ENCODE measurements at places on chromosomes 7 and 10.

- DNase-seq, result no peak
Observed at GRCh38 chr7:24880886-24881285, 99.1 kb downstream of the OSBPL3 start.

- DNase-seq, result no peak
Observed at GRCh38 chr7:138449580-138449979, 10.5 kb upstream of the TRIM24 start.

GRCh38 chr7:34155220-34155908 is 250.0 kb downstream of the BMPER start:
- no peak for DNase-seq

GRCh38 chr10:127715782-127716378 is 21.1 kb upstream of the FOXI2 start:
- no peak for DNase-seq

- peak; percentile 36 for DNase-seq
Observed at GRCh38 chr10:100670828-100671479, 74.4 kb upstream of the PAX2 start.

DNA sequence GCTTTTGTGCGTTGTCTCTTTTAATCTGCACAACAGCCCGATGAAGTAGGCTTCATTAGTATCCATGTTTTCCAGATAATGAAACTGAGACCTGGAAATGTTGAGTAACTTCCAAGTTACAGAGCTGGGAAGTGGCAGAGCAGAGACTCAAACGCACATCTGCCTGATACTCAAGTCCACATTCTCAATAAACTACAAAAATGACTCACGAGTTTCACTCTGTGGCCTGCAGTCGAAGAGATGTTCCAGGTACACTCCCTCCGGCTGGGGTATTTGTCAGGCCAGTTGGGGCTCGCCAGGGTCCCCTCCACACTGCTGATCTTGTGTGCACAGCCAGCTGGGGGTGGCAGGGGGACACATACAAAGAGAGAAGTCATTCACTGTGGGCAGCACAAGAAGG is 17.7 kb upstream of the OPALIN start:
- DNase-seq, result no peak

- no peak for DNase-seq
Observed at GRCh38 chr10:84755311-84755710, 426.9 kb downstream of the CCSER2 start.

DNA sequence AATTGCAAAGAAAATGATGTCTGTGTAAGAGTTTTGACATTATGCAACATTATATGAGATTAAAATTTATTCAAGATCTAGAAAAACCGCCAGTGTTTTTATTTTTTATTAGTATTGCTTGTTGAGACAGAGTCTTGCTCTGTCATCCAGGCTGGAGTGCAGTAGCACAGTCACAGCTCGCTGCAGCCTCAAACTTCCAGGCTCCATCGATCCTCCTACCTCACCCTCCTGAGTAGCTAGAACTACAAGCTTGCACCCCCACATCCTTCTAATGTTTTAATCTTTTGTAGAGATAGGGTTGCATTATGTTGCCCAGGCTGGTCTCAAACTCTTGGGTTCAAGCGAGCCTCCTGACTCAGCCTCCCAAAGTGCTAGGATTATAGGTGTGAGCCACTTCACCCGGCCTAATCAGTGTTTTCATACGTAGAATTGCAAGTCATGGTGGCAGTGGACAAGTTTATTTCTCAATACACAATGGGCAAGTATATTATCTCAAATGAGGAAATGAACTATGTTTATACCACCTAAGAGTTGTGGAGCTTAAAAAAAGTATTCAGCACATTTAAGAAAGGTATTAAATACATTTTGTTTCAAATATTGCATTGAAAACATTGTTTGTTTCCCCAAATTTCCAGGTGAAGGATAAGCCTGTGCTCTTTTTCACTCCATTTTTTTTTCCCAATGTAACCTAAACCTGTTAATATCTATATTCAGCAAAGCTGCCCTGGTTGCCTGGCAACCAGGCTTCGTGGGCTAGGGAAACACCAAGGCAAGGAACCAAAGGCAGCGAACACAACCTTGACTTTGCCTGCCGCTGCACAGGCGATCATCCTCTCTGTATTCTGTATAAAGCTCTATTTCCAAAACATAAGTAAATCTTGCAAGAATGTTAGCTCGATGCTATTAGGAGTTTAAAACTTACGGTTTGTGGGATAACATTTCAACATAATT is 163.9 kb downstream of the CACNB2 start:
- no peak for DNase-seq

- no peak for DNase-seq
Observed at GRCh38 chr7:125568799-125569198, 639.2 kb upstream of the POT1 start.

GRCh38 chr7:25187932-25188331 is 40.4 kb downstream of the NPVF start:
- no peak for DNase-seq

DNA sequence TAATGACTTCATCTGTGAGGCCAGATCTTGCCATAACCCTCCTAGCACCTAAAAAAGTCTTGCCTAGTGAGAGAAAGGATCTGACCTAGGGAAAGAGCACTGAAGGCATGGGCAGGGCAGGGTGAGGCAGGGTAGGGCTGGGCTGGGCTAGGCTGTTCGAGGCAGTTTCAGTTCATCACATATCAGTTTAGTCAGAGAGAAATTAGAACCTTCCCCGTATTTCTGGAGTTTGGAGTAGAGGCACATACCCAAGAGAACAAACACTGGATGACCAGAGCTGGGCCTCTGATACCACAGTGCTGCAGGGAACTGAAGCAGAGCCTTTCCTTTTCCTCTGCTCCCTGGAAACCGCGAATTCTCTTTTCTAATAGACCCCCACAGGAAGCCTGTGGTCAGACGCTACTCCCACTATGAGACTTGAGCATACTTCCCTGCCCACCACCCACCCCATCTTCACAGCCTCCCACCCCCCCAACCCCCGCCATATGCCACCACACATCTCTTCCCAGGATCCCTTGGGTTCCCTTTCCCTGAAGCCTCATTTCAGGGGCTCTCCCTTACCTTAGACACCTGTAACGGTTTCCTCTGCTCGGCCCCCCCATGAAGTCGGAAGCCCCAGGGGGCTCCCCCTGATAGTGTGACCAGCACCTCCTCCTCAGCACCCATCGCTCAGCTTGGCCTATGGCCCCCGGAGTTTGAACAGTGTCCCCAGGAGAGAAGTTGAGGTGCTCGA is 406 bp downstream of the SYNPO2L start:
- DNase-seq, result no peak

DNA sequence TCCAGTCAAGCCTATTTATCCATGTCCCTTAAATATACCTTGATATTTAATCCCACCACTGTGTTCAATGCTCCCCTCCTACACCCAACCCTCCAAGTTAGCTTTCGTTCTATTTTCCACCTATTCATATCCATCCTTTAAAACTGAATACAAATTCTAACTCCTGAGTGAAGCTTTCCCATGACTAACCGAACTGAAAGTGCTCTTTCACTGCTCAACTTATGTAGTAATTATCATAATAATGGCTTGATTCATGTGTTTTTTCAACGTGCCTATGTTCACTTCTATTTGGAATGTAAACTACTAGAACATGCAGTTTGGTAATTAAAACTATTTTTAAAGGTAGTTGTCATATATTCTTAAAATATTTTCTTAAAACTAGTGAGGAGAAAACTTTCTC is 58.0 kb downstream of the NDUFB2 start:
- DNase-seq, result no peak

- no peak for DNase-seq
Observed at GRCh38 chr10:114073395-114074186, 29.9 kb downstream of the ADRB1 start.

DNA sequence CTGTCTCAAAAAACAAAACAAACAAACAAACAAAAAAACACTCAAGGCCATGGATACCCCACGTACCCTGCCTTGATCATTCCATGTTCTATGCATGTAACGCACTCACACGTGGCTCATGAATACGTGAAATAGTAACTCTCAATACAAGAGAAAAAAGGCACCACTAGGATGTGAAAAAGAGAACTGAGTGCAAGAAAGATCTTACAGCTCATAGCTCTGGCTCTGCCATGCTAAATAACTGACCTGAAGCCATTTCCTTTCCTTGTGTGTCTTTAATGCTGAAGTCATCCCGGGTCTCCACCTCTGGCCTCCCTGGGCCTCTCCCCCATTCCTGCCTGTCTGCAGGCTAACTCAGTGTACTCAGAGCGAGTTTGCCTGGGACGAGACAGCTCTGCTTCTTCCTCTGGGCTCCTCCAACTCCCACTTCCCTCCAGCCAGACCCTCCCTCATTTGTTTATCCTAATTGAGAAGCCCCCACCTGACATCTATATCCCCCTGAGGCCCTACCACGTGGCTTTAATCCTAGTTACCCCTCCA is 117.3 kb downstream of the PRPF18 start:
- no peak for DNase-seq

- no peak for DNase-seq
Observed at GRCh38 chr10:29344073-29344820, 55.4 kb downstream of the LYZL1 start.

DNA sequence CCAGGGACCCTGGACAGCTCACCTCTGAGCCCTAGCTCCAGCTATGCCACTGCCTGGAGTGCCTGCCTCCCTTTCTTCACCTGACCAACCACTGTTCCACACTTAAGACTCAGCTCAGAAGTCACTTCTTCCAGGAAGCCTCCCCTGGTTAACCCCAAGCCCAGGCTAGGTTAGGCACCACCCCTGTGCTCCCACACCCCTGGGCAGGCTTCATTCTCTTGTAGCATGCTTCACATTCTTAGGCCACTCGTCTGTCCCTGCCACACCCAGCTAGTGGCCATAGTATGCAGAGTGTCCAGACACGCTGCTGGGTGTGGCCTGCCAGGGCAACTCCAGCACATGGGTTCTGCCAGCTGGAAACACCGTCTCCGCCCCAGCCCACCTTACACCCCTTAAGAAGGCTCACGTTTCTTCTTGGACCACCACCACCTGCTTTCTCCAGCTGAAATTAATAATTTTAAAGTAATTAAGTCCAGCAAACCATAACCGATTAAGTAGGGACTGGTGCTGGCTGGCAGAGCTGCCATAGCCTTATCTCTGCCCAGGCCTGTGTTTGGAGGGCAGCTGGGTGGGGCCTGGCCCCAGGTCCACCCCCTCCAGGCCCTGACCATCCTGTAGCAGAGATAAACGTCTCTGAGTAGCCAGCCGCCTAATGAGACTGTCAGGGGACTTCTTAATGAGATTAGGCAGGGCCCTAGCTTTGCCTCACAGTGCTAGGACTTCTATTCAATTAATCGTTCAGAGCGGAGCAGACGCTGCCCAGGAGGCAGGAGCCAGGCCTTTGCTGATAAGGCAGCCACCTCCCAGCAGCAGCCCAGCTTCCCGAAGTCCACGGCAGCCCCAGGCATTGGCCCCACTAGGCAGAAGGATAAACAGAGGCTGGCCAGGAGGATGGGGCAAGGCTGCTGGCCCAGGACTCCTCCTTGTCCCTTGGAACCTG is 20.5 kb downstream of the GRID1 start:
- no peak for DNase-seq

DNA sequence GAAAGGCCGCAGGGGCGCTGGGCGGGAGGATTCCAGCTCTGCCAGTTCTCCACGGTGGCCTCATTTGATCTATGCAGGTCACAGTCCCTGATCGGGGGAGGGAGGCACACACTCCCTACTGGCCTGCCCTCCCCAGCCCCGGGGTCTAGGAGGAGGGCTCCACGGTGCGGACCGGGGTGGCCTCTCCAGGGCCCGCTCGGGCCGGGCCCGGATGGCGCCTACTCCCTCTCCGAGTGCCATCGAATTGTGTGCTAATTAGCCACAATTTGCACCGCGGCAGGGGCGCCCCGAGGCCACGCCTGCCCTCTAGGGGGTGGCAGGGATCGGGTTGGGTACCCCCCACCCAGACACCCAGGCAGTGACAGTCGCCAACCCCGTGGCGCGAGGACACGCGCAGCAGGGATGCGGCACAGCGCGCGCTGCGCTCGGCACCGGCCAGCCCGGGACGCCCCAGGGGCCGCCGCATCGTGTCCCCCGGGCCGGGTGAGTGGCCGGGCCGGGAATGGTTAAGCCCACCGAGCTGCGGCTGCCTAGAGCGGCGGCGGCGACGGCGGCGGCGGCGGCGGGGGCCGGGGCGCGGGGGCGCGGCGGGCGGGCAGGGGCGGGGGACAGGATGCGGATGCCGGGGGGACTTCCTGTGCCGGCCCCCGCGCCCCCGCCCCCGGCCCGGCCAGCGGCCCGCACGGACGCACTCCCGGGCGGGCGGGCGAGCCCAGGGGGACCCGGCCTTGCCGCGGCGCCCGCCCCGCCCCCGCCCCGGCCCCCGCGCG is at the start of gene ZNF853:
Gene ZNF853, plus strand, starts transcription at position 658 of the 770 bp plus-strand sequence. CDS start 565 bp downstream, outside the sequence.
- no peak for DNase-seq

- no peak for DNase-seq
Observed at GRCh38 chr7:115578576-115578975, 452.0 kb downstream of the TFEC start.

DNA sequence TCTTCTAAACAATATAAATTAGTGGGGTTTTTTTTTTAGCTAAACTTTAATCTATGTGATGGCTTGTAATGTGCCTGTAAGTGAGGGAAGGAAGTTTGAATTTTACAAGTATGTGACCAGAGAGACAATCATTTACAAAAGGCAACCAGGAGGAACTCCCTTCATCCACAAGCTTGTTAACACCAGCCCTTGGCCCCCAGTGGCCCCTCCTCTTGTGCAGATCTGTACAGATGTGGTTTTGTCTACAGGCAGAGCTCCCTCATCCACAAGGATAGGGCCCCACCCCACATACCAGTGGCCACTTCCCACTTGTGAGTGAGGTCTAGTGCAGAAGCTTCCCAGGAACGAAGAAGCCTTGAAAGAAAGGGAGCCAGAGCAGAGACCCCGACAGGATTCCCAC is 234.1 kb upstream of the KMT2E start:
- DNase-seq, result no peak

DNA sequence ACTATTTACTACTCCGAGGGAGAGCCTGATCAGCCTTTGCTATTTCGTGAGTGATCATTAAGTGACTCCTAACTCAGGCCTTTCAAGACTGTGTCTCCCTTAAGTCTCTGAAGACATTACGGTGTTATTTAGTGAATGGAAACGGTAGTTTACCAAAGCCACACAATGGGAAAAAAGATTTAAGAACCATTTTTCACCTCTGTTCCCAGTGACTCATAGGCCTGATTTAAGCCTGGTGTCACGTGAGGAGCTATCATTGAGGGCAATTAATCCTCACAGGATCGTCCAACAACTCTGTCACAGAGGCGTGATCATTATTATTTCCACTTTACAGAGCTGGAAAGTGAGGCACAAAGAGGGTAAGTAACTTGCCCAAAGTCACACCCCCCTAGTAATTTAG is 20.3 kb downstream of the C10orf90 start:
- DNase-seq, result no peak

- no peak for DNase-seq
Observed at GRCh38 chr7:139224219-139224618, 6.8 kb upstream of the UBN2 start.

DNA sequence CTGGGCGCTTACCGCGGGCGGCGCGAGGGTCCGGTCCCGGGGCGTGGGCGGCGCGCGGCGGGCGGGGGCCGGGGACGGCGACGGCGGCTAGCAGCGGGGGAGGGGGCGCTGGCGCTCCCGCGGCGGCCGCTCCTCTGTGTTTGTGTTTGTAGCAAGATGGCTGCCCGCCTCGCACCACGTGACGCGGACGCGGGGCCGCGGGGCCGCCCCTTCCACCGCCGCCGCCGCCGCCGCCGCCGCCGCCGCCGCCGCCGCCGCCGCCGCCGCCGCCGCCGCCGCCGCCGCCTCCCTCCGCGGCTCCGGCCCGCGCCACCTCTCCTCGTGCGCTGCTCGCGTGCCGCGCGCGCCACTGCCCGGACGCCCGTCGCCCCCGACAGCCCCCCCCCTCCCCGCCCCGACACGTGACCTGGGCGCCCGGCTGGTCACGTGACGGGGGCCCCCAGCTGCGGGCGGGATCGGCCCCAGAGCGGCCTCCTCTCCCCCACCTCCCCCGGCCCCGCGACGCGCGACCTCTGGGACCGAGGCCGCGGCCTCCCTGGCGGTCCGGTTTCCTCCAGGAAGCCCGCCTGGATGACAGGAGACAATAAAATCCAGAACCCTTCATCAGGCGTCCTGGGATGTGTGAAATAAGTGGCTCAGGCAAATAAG is at the start of gene GIGYF1:
Gene GIGYF1, minus strand, starts transcription at position 153 of the 648 bp plus-strand sequence. CDS start 6,012 bp downstream, outside the sequence.
- DNase-seq, result peak; percentile 65

All from T-helper 1 cell (primary cell).